Right cardiac atrium (tissue), 5 donors: ENCODE measurements at places on chromosomes 2 and 18. TPM values are rescaled to one million over a fixed set of nuclear protein-coding genes. Genes with fewer than 3 reads are reported as not detected.

TP53I3 gene
- total RNA-seq, result 7.5 TPM

POTEF gene
- 0.08 TPM for total RNA-seq

MBP gene
- 26.4 TPM for total RNA-seq

SIX2 gene
- total RNA-seq, result 0.65 TPM

NEU4 gene
- total RNA-seq, result 0.17 TPM

HOXD4 gene
- total RNA-seq, result not detected

HOXD10 gene
- total RNA-seq, result not detected

HMSD gene
- total RNA-seq, result not detected

TUBB8B gene
- total RNA-seq, result not detected

TUBA3E gene
- total RNA-seq, result 5.7 TPM

ANKRD53 gene
- 1.1 TPM for total RNA-seq

IRS1 gene
- total RNA-seq, result 14.7 TPM

ACOXL gene
- total RNA-seq, result not detected

KCNIP3 gene
- 1.9 TPM for total RNA-seq
